ENCODE measurements at places on chromosomes 1 and 21. TPM values are rescaled to one million over a fixed set of nuclear protein-coding genes. Genes with fewer than 3 reads are reported as not detected.

The PEAR1 gene
- 16.5 TPM for total RNA-seq

The KRTAP10-2 gene
- not detected for total RNA-seq

The IFNGR2 gene
- 44.1 TPM for total RNA-seq

The PRR9 gene
- not detected for total RNA-seq

The FCRL3 gene
- total RNA-seq, result not detected

The C1QB gene
- total RNA-seq, result not detected

The ZNF648 gene
- total RNA-seq, result not detected

The HPDL gene
- 0.77 TPM for total RNA-seq

The C21orf58 gene
- 0.87 TPM for total RNA-seq

The TM2D1 gene
- total RNA-seq, result 46.8 TPM
